ENCODE measurements at places on chromosomes 7 and 10.

- no peak for DNase-seq
These were observed at the start of gene HOGA1 for GRCh38 chr10:97584060-97584797. HOGA1 (plus strand) TSS chr10:97584389; CDS start chr10:97584704, 315 bp downstream.

DNA sequence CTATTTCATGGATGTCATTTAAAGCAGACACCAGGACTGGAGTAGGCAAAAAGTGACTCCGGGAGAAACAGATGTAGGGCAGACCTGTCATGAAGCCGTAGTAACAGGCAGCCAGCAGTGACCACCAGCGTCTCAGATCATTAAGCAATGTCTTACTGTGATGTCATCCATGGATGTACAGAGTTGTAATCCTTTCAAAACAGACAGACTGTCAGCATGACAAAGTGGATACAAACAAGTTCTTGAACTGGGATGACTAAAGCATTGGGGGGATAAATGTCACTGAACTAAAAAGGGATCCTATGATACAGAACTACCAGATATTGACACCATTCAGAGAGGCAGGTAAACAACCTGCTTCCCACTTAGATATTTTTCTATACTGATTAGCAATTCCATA is 675.5 kb downstream of the PARD3 start:
- DNase-seq = no peak

DNA sequence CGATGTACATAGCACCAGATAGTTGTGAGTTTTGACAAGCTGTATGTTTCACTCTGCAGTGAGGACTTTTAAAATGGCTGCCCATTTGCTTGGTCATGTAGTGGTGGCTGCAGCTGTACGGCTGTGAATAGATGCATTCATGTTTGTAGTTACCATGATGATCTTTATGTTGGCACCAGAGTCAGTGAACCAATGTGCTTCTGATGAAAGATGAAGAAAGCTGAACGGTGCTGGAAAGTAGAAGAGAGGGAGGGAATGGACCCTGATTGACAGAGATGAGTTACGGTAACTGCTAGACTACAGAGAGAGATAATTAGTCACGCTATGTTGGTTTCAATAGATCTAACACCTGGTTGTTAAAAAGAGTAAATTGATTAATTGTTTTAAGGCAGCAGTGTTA is 256.8 kb downstream of the CELF2 start:
- no peak for DNase-seq

DNA sequence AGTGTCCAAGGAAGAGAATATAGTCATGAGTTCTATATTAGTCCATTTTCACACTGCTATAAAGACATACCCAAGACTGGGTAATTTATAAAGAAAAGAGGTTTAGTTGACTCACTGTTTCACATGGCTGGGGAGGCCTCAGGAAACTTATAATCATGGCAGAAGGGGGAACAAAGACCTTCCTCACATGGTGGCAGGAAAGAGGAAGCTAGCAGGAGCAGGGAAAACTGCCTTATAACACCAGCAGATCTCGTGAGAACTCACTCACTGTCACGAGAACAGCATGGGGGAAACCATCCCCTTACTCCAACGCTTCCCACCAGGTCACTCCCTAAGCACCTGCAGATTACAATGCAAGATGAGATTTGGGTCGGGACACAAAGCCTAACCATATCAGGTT is 139.0 kb upstream of the ZNF438 start:
- DNase-seq = no peak

GRCh38 chr7:46100521-46100920 is 179.4 kb upstream of the IGFBP3 start:
- no peak for DNase-seq

DNA sequence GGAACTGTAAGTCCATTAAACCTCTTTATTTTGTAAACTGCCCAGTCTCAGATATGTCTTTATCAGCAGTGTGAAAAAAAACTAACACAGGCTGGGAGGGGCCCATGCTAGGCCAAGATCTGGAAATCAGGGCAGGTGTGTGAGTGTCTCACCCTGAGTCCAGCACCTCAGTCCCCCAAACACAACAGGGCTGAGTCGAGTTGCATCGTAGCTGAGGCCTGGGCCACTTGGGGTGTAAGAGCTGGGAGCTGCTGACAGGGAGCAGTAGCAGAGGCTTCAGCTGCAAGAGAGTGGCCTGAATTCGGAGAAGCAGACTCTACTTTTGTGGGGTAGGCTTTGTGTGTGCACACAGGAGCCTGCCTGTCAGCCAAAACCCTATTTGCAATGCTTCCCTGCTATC is 553.1 kb downstream of the PTPRN2 start:
- DNase-seq = no peak

DNA sequence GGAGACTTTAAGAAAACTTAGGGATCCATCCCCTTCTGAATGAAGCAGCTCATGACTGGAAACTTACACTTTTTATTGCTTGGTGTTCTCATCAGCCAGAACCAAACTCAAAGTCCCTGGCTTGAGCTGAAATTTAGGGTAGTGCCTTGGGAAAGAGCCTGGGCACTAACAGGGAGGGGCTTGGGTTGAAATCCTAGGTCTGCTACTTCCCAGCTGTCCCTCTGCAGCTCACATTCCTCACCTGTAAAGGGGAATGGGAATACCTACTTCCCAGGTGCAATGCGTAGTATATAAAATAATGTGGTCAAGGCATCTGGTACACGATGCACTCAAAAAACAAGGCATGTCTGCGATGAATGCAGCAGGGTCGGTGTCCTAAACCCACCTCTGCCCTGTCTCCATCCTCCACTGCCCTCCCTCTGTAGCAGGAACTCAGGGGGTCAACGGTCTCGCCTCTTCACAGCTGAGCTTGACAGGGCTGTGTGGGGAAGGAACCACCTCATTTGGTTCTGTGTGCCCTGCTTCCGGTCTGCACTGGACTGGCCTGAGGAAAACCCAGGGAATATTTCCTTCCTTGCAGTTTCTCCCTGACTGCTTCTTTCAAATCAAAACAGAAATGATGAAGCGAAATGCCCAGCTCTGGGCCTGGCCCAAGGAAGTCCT is 80.0 kb downstream of the COBL start:
- DNase-seq = no peak

DNA sequence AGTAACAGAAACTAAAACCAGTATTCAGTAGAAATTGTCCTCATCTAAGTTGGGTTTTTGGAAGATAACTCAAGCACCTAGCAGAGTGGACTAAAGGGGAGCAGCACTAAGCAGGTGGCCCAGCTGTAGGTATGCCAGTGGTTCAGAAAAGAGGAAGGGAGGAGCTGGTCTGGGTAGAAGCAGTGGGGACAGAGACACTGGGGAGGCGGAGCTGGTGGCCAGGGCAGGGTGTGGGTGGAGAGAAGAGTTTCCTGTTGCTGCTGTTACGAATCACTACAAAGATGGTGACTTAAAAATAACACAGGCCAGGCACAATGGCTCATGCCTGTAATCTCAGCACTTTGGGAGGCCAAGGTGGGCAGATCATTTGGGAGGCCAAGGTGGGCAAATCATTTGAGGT is 136.2 kb downstream of the WDR11 start:
- DNase-seq = no peak

DNA sequence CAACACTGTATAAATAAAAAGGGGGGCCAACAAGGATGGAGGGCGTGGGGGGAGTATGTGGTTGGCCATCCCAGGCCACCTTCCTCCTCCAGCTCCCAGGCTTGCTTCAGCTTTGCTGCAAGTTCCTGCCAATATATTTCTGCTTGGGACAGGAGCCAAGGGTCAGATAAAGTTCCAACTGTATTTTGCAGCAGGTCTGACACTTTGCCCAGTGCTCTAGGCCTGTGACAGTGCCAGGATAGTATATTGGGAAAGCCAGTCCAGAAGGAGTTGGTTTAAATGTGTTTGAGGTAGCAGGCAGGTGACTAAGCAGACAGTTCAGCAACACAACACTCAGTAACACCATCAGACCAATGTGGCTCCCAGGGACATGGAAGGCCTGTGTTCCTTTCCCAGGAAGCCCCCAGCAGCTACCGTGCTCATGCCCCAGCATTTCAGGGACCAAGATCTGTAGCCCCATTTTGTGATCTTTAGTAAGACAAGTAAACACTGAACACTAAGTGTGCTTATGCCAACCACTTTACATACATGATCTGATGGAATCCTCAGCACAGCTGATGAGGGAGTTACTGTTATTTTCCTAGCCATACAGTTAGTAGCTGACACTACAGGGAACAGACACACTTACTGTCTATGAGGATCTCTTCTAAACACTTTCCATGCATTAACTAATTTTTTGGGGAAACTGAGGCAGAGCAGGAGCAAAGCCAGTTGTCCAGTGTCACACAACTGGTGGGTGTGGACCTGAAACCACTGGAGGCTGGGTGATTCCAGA is 38.9 kb downstream of the DNAJB12 start:
- DNase-seq = no peak

DNA sequence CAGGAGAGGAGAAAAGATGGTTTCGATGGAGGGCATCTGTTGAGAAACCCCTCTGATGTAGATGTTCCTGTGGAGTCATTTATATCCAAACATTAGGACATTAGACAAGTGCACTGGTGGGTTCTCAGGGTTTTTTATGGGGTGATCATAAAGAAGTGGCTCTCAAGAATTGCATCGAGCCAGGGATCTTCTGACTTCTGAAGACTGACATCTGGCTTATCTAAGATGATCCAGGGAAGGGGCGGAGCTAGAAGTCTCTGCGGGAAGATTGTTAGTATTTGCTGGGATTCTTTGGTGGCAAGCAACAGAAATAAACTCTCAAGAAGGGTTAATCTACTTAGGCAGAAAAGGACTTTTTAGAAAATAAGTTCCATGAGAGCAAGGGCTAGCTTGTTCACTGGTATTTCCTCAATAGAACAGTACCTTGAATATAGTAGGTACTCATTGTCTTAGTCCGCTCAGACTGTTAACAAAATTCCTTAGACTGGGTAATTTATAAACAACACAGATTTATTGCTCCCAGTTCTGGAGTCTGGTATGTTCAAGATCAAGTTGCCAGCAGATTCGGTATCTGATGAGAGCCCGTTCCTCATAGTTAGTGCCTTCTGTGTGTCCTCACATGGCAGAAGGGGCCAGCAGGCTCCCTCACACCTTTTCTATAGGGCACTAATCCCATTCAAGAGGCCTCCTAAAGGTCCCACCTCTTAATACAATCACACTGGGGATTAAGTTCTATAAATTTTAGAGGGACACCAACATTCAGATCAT is 28.5 kb upstream of the SYPL1 start:
- no peak for DNase-seq

DNA sequence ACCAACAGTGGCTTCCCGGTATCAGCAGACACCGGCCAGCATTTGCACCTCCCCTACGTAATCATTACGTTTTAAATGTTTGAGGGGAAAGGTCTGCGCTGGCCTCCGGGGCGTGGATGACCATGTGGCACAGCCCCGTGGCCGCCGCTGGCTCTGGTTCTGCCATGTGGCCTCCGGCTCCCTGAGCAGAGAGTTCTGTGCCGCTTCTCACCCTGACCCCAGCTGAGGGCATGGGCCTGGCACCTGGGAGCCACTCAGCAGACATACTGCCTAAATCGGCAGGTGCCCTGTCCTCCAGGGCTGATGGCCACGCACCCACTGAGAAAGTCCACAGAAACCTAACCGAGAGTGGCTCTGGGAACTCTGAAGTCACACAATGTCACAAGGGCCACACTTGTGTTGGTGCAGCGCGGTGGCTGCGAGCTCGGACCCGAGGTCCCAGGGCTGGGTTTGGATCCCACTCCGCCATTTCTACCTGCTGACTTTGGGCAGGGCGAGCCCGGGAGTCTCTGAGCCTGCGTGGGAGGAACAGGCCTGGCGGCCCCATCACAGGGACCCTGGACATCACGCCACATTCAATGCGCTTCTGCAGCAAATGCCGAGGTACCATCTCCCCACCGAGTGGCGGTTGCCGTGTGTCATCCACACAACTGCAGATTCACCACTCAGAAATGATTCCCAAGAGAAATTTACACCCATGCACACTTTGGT is 25.3 kb downstream of the CFAP46 start:
- no peak for DNase-seq

GRCh38 chr7:50203521-50203920 is 101.0 kb upstream of the IKZF1 start:
- DNase-seq = no peak

GRCh38 chr10:102593074-102593803 is 51.0 kb upstream of the TRIM8 start:
- DNase-seq = no peak

- DNase-seq = no peak
These were observed 42.4 kb upstream of the FAM20C start for GRCh38 chr7:149791-150636.

- no peak for DNase-seq
These were observed 63.4 kb downstream of the HPSE2 start for GRCh38 chr10:99172128-99172738.

GRCh38 chr7:53350241-53350640 is 314.8 kb downstream of the POM121L12 start:
- DNase-seq = peak; percentile 3

GRCh38 chr7:93188870-93189634 is 37.2 kb downstream of the HEPACAM2 start:
- DNase-seq = no peak

DNA sequence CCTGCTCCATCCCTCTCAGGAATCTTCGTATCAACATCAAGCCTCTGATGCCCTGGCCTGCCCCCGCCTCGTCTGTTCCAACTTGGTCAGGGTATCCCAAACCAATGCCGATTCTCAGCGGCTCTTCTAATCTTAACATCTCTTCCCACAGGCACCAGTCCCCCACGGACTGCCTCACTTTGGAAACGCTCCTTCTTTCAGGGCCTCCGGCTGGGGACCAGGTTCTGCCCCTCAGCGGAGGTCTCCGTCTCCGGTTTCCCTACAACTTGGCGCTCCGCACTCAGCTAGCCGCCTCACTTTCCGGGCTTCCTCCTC is 488 bp downstream of the ABCF2 start:
- no peak for DNase-seq

- no peak for DNase-seq
These were observed 65.9 kb downstream of the GOLGA7B start for GRCh38 chr10:97915346-97916131.

DNA sequence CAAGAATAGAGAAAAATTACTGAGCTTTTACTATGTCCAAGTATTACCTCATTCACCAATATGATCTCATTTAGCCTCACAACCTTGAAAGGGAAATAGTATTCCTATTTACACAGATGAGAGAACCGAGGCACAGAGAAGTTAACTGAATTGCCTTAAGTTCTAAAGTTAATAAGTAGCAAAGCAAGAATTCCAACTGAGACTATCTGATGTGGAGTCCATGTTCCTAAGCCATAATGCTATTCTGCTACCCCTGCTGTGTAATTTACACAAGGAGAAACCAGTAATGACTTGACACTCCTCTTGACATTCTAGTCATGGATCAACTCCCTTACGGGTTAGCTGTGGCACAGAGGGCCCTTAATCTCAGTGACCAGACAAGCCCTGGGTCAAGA is 60.7 kb downstream of the ABCB4 start:
- no peak for DNase-seq

DNA sequence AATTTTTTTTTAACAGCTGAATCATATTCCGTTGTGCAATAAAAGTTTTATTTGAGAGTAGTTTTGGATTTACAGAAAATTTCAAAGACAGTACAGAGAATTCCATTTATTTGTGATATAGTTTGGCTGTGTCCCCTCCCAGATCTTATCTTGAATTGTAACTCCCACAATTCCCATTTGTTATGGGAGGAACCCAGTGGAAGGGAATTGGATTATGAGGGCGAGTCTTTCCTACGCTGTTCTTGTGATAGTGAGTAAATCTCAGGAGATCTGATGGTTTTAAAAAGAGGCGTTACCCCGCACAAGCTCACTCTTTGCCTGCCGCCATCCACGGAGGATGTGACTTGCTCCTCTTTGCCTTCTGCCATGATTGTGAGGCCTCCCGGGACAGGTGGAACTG is 228.0 kb upstream of the MAGI2 start:
- DNase-seq = no peak

- no peak for DNase-seq
These were observed 10.8 kb upstream of the OR6V1 start for GRCh38 chr7:143041346-143041745.

All from GM20000 (cell line).